ENCODE measurements at places on chromosomes 2 and 18.

GRCh38 chr18:55552526-55553189, 35.3 kb downstream of the TCF4 start:
- no peak for DNase-seq

DNA sequence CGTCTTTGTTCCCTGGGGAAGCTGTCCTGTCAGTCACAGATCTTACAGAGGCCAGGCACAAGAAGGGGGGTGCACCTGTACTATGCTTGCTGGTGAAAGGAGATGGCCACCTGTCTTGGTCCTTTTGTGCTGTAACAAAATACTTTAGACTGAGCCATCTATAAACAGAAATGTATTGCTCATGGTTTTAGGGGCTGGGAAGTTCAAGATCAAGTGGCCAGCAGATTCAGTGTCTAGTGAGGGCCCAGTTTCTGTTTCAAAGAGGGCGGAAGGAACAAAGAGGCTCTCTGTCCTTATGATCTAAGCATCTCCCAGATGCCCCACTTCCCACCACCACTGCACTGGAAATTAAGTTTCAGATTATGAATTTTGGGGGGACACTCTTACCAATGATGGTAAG, 35.5 kb upstream of the RPL37A start:
- no peak for DNase-seq

DNA sequence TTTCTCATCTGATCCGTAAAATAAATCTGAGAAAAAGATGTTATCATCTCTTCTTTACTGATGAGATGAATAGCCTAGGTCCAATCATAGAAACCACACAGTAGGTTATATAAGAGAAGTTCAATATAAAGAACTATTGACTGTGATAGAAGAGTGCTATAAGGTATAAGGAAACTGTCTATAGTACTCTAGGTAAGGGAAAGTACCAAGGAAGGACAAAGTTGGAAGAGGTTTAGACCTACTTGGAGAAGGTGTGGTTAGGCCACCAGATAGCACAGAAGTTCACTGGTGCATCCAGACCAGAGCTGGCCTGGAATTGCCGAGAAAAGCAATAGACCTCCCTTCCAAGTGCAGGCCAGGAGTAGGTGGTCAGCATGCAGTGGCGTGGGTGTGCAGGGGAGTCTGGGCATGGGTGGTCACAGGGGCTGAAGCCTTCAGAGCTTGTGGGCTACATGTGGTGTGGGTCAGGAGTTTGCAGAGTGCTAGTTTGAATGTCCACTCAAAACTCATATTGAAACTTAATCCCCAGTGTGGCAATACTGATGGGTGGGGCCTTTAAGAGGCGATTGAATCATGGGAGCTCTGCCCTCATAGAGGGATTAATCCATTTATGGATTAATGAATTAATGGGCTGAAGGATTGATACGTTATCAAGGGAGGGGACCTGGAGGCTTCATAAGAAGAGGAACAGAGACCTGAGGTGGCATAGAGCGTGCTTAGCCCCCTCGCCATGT, 86.3 kb downstream of the ALPK2 start:
- DNase-seq: no peak

DNA sequence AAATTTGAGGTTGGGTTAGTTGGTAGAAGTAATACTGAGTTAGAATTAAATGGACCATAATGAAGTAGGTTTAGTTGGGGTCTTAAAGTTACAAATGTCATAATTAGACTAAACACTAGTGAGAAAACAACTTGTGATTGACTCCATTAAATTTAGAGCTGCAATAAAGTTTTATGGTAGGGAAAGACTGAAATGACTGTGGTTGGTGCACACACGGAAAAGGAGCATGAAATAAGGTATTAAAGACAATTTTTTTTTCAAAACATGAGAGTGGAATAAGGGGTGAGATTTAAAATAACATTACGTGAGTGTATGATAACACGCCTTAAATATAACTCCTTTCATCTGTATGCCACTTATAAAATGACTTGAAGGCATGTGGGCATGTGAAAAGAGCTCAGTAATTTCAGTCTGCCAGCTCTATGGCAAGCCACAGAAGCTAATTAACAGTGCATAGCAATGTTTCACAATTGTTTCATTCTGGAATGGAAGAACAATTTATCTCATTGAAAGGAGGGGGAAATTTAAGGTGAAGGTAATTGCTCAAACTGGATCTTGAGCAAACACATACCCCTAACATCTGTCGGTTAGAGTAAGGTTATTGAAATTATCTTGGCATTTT, 1.4 kb downstream of the FRZB start:
- no peak for DNase-seq

GRCh38 chr18:38961880-38962279, 1396.3 kb upstream of the CELF4 start:
- DNase-seq: no peak

- no peak for DNase-seq
Observed at GRCh38 chr18:137327-137726, 21.0 kb upstream of the USP14 start.

DNA sequence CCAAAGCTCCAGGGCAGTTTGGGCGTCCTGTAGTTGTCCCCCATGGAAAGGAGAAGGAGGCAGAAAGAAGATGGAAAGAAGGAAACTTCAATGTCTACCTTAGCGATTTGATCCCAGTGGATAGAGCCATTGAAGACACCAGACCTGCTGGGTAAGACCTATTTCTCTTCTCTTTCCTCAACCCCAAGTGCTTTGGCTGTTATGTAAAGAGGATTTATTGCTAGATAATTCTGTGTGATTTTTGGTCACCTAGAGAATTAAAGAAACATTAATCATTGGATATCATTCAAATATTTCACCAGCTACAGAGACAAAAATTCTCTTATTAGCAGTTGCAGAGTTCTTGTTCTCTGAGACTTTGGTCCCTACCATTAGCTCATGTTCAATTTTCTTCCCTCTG, 1.9 kb downstream of the GALNT5 start:
- no peak for DNase-seq

DNA sequence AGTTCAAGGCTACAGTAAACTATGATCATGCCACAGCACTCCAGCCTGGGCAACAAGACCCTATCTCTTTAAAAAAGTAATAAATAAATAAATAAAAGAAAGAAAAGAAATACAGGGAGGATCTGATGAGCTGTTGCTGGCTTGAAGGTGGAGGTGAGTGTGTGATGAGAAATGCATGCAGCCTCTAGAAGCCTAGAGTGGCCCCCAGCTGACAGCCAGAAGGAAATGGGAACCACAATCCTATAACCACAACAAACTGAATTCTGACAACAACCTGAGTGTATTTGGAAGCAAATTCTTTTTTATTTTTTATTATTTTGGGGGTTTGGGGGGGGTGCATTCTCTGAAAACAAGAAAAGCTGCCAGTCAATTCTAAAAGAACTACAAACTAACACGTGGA, 14.6 kb downstream of the NOL10 start:
- DNase-seq: no peak

GRCh38 chr2:72963423-72964145, 46.3 kb downstream of the EMX1 start:
- no peak for DNase-seq

- no peak for DNase-seq
Observed at GRCh38 chr2:36954977-36955607, 11.2 kb downstream of the STRN start.

All from stimulated activated CD4-positive, alpha-beta T cell treated with anti-CD3 and anti-CD28 coated beads, Interleukin-15, amount 100 ng/mL, for 24 hours (primary cell).